ENCODE measurements at places on chromosomes 3 and 15. TPM values are rescaled to one million over a fixed set of nuclear protein-coding genes. Genes with fewer than 3 reads are reported as not detected.

Gene MNS1
- 1.9 TPM for total RNA-seq

Gene FEM1B
- total RNA-seq, result 58.1 TPM

Gene ATR
- 13.6 TPM for total RNA-seq

Gene MFGE8
- 67.0 TPM for total RNA-seq

Gene GRAMD1C
- 6.8 TPM for total RNA-seq

Data from bronchial smooth muscle cell (primary cell).